Renal cortex interstitium (tissue), 15 donors: ENCODE measurements at places on chromosomes 5 and 9. TPM values are rescaled to one million over a fixed set of nuclear protein-coding genes. Genes with fewer than 3 reads are reported as not detected.

DNA sequence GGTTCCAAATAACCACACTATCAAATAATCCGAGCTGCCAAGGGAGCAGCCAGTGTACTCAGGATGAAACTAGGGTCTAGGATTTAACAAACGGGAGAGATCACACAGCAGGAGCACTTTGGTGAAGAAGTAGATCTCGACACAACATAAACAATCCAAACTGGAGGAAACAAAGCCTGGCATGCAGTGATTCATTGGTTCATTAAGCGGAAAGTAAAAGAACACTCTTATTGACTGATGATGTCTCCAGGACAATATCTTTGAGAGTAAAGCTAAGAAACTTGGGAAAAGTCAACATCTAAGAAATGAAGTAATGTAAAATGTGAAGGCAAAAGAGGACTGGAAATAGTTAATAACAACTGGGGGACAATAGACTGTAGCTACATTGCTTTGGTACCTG, 1478.3 kb upstream of the CDH9 start:
- no peak for DNase-seq

DNA sequence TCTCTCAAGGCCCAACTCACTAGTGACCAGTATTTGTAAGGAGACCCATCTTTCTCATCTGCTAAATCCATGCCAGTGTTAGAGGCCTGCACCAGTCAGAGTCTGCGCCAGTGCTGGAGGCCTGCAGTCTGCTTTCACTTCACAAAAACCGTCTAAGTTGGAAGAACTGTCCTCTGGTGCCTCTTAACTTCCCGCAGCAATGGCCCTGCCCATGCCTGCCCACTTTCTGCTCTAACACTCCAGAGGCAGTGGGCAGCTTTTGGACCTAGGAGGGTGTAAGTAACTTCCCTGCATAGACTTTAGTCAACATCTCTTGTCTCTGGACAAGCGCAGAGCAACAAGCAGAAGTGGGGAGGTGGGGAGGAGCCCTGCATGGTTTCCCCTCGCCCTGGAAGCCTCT, 152.9 kb downstream of the AUH start:
- no peak for DNase-seq

DNA sequence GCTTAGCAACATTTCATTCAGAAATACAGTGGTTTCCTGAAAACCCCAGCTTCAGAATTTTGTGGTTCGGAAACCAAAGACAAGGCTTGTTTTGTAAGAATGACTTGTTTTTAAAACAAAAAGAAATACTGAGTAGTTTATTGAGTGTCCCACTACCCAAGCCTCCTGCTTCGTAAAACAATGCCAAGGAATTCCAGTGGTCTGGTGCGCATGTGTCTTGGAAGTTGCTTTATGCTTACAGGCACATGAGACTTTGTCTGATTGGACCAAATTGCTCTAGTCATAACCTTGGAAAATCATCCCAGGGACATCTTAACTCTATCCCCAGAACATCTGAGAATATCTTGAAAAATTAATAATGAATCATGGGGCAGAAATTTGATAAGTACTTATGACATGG, 77.1 kb upstream of the FST start:
- no peak for DNase-seq

GRCh38 chr5:179599973-179600372, 23.5 kb downstream of the HNRNPH1 start:
- DNase-seq = no peak

GRCh38 chr9:107260437-107261081, 22.5 kb upstream of the RAD23B start:
- DNase-seq = no peak

- no peak for DNase-seq
These were observed 97.4 kb downstream of the OSTF1 start for GRCh38 chr9:75185585-75186170.

The KLHL3 gene
- polyA plus RNA-seq = 27.5 TPM

DNA sequence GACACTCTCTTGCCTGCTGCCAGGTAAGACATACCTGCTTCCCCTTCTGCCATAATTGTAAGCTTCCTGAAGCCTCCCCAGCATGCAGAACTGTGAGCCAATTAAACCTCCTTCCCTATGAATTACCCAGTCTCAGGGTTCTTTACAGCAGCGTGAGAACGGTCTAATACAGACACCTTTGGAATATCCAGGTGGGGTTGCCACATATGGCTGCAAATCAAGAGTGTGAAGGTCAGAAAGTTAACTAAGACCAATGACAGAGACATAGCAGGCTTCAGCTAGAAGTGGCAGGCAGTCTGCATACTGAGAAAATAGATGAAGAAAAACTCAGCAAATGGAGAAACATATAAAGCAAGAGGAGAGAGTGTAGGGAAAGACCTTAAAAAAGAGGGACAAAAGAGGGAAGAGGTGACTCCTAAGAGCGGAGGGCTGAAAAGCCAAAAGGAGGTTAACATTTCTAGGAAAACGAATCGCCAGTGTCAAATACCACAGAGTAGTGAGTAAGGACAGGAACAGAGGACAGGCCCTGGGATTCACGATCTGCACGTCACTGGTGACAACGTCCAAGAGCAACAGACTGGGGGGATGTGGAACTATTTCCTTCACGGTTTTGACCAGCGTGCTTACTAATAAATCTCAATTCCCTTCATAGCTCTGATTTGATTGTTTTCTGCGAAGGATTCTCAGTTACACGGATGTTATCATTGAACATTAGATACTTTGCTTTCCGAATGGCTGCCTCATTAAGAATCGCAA, 1.7 kb upstream of the ACO1 start:
- DNase-seq = no peak

DNA sequence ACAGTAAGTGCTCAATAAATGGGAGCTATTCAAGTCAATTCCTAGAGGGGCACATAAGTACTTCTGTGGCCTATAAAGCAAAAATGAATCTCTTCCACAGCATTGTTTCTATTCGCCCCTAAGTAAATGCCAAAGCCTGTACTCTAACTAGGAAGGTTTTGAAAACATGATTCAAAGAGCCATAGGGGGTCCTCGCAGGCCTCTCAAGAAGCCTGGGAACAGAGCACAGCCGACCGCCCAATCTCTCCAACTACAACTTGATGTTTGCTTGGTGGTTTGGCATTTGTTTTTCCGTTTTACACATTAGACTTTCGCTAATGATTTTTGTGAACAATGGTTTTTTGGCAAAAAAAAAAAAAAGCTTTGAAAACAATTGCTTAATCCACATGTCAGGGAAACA, 19.4 kb downstream of the EFNA5 start:
- no peak for DNase-seq

The CATSPER3 gene
- 0.89 TPM for polyA plus RNA-seq

GRCh38 chr5:124352312-124352711, 394.1 kb downstream of the ZNF608 start:
- no peak for DNase-seq
